Right renal pelvis (tissue), 4 donors: ENCODE measurements at places on chromosomes 11 and 22.

DNA sequence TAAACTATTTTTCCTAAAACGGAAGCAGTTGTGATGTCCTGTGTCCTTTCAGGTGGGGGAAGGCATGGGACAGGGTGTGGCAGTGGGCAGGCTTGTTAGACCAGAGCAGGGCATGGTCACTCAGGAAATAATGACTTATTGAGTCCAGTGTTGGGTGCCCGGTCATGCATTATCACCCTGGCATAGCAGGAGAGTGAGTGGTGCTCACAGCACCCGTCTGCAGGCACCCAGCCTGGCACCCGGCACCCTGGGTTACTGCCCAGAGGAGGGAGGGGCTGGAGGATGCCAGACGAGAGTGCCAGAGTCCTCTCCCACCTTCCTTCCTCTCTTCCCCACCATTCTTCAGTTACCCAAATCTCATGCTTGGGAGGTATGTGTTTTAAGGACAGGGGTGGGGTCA, 59.1 kb downstream of the ST3GAL4 start:
- no peak for DNase-seq

GRCh38 chr11:69865707-69866106, 46.5 kb upstream of the FGF3 start:
- no peak for DNase-seq

- no peak for DNase-seq
Observed at GRCh38 chr11:110053848-110054414, 39.3 kb upstream of the ZC3H12C start.

DNA sequence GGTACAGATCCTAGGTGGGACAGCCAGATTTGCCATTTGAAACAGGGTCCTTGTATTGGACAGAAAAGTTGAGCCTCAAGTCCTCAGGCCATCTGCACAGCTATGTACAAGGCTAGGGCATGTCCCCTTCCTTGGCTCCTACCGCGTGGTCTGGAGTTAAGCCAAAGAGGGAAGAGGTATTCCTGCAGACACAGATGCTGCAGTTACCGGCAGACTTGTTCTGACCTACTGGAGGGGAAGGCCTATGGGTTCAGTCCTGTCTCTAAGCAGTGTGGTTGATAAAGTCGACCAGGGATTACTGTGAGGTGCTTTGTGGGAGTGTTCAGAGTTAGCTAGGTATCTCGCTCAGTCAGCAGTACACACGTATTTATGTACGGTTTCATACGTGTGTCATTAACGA, 180.6 kb downstream of the ADAMTS15 start:
- DNase-seq, result no peak

- DNase-seq, result no peak
Observed at GRCh38 chr22:16968218-16968595, 39.8 kb downstream of the GAB4 start.

- no peak for DNase-seq
Observed at GRCh38 chr11:33478111-33478573, 221.0 kb downstream of the HIPK3 start.

DNA sequence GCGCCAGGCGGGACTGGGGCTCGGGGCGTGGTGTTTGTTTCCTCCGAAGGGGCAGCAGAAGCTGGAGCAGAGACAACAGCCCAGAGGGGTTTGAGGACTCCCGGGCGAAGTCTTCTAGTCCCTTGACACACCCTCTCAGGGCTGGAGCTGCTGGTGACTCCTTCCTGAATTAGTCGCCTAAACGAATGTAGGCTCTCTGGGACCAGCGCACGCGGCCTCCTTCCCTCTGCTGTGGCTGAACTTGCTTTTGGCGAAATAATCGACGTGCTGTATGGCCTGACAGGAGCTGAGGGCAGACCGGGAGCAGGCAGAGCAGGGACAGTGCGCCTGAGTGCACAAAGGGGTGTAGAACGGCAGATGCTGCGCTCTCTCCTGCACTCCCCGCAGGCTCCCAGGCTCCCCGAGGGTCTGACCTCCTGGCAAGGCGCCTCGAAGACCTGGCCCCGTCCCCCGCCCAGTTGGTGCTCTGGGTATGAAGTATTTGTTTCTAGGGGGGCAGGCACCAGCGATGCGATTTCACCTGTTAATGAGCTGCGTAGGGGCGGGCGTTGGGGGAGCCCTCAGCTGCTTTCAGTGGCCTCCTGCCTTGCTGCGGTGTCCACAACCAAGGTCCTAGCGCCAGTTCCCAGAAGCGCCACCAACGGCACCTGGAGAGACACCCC, 5.3 kb downstream of the SLC17A6 start:
- no peak for DNase-seq

- DNase-seq, result no peak
Observed at GRCh38 chr22:37206841-37207821, 5.1 kb downstream of the SSTR3 start.

DNA sequence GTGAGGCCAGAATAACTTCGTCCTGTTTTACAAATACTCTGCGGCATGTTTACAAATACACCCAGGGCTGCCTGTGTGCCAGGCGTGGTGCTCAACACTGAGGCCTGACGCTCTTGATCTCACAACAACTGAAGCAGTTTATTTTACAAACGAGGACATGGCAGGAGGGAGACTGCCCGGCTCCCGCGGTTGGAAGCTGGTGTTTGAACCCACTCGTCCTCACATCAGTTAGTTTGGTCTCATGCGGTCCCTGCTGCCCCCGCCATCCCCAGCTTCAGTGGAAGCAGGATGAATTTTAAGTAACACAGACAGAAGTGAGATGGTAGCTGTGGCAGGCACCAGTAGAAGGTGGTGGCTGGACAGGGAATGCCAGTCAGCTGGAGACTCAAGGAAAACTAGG, 16.4 kb downstream of the KIAA0930 start:
- DNase-seq, result no peak

GRCh38 chr11:78740199-78741071, 165.8 kb upstream of the NARS2 start:
- no peak for DNase-seq

- DNase-seq, result no peak
Observed at GRCh38 chr11:69470301-69470700, 11.2 kb upstream of the LINC01488 start.

DNA sequence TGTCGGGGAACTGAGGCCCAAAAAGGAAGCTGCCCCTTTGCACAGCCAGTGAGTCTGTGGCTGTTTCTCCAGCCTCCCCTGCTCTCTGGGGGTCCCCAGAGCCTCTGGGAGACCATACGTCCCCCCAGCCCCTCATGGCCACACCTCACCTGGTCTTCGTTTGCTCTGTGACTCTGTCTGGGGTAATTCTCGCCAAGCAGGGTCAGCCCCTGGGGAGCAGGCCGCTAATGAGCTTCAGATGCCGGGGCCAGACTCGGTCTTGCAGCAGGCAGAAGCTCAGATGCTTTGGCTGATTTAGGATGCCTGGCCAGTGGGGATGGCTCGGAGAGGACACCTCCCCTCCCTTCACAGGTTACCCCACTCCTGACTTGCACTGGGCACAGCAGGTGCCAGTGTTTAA, 24.1 kb upstream of the WNT11 start:
- no peak for DNase-seq

DNA sequence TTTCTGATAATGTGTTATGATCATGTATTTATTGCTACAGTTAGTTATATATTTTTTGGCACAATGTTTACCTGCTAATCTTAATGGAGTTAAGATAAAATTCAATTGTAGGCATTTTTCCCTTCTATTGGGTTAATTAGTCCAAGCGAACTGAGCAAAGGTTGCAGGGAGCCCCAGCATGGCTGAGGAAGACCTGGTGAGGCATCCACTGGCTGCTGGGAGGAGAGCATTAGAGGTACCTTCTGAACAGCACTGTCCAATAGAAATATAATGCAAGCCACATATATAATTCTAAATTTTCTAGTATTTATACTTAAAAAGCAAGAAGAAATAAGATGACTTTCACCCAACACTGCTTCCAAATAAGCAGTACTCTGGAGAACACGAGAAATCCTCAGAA, 689 bp upstream of the TMEM126A start:
- DNase-seq, result no peak

- DNase-seq, result no peak
Observed at GRCh38 chr22:26941896-26942636, 284.7 kb downstream of the MIAT start.

DNA sequence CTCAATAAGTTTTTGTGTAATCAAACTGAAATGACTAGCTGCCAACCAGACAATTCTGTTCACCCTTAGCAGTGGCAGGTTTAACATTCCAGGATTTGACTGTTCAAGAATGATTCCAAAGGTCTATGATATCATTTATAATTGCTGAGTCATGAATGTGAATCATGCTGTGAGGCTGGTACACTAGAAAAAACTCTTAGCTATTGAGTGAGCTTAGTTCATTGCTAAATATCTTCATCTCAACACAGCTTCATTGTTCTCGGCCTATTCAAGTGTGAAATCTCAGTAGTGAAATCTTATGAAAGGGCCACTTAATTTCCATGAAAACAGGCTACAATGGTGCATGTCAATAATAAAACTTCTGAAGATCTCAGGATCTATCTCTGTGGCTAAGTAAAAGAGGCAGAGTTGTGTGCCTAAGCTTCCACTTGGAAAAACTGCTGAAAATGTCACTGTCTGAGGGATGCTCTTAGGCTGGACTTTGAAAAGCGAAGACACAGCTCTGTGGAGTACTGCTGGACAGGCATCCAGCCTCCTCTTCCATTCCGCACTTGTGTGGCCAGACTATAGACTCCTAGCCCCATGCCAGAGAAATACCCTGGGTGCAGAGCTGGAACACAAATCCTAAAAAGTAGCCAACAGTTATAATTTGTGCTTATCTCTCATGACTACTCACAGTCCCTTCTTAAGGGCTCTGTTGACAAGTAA, 12.8 kb downstream of the AQP11 start:
- DNase-seq, result no peak

DNA sequence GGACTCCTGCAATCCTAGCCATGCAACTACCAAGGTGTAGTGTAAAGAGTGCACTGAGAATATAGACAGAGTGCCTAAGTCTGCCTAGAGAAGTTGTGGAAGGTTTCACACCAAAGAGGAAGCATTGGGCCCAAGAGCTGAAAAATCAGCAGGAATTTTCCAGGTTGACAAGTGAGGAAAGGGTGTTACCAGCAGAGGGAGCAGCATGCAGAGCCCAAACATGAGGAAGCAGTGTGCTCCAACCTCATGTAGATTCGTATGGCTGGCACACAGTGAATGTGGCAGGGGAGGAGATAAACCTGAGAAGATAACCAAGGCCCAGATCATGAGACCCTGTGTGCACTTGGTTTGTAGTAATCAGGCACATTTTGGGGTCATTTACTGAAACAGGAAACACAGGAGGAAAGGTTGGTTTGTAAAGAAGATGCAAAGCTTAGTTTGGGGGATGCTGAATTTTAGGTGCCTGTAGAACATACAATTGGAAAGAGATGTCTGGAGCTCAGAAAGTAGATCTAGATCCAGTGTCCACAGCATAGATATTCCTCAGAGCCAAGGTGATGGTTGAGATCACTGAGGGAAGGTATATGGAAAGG, 1.7 kb downstream of the HPX start:
- DNase-seq, result no peak

GRCh38 chr11:58658623-58659022, 36.2 kb downstream of the CNTF start:
- DNase-seq, result no peak

GRCh38 chr22:44543781-44544477, 45.9 kb upstream of the RTL6 start:
- no peak for DNase-seq

GRCh38 chr11:99020352-99021225, at the start of gene CNTN5:
Gene CNTN5 (plus strand): TSS chr11:99020949.
- peak; percentile 58 for DNase-seq

GRCh38 chr11:122126024-122126688, 10.1 kb upstream of the BLID start:
- no peak for DNase-seq

GRCh38 chr22:41844513-41844912, 11.6 kb downstream of the SREBF2 start:
- DNase-seq, result no peak

DNA sequence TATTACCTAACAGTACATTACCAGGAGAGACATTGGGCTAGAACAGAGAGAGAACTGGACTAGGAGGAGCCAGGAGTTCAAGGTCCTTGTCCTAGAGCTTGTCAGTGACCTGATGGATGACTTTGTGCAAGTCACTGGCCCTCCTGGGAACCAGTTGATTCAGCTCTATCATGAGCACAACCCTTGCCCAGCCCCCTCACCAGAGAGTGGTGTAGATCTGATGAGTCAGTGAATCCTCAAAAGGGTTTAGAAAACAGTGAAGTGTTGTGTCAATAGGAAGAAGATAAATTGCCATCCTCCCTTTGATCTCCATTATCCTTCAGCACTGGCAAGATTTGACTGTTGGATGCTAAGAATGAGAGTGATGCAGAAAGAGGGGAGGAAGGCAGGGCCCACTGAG, 24.3 kb downstream of the NEU3 start:
- no peak for DNase-seq

DNA sequence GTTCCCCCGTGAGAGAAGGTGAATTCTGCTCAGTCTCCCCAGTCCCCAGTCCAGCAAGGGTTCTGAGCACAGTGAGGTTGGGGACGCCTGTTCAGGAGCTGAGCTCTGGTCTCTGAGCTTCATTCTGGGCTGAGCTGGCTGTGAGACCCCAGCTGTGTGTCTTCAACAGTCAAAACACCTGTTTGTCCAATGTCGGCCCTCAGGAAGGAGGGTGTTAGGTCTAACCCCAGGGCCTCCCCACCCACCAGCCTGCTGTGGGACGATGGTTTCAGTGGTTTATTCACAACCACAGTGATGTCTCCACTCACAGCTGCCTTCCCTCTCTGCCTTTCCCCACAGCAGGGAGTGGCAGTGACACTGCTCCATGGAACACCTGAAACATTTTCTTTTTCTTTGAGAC, 1282.9 kb downstream of the TBC1D22A start:
- no peak for DNase-seq

- no peak for DNase-seq
Observed at GRCh38 chr11:85756401-85757200, 54.3 kb downstream of the SYTL2 start.

DNA sequence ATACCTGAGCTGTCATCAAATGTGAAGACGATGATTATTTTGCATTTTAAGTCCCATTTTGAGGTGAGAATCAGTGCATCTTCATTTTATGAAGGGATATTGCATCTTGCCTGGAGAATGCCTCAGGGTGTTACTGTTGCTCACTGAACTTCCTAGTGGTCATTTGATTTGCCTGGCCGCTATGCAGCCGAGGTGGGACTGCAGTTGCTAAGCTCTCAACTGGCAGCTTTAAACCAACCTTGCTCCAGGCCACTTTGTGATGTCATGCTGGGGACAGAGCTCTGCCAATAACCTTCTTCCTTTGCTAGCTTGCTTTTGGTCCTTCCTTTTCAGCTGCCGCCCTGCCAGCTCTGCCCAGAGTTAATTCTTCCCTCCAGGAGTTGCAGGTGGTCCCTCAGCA, 409.4 kb upstream of the B3GAT1 start:
- no peak for DNase-seq

GRCh38 chr11:62463121-62463542, 44.3 kb downstream of the SCGB1A1 start:
- no peak for DNase-seq

GRCh38 chr11:113674397-113674685, 31.8 kb downstream of the TMPRSS5 start:
- no peak for DNase-seq

GRCh38 chr11:111966678-111967077, 29.5 kb downstream of the DIXDC1 start:
- DNase-seq, result no peak

GRCh38 chr11:32852207-32852606, 22.5 kb downstream of the PRRG4 start:
- DNase-seq, result no peak
